ENCODE measurements at places on chromosomes 2 and 18.
A peak's percentile ranks its signal among the peaks of the same experiment; 100 is the strongest.

DNA sequence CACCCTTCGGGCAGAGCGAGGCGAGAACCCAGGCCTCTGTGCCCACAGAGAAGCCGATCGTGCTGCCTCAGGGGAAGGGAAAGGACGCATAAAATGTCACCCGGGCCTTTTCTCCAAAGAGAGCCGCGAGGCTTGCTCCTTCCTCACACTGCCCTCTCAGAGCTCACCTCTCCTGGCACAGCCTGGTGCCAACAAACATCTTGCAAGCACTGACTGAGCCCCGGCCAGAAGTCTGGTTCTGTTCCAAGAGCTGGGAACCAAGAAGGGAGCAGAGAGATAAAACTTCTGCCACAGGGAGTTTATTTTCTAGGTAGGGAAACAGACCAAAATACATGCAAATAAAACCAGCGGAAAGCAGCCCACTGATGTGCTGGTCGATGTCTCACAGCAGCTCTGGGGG lies 13.6 kb upstream of the ADI1 start:
- DNase-seq = no peak

- no peak for DNase-seq
Observed at GRCh38 chr2:239391286-239392071, 9.3 kb downstream of the HDAC4 start.

DNA sequence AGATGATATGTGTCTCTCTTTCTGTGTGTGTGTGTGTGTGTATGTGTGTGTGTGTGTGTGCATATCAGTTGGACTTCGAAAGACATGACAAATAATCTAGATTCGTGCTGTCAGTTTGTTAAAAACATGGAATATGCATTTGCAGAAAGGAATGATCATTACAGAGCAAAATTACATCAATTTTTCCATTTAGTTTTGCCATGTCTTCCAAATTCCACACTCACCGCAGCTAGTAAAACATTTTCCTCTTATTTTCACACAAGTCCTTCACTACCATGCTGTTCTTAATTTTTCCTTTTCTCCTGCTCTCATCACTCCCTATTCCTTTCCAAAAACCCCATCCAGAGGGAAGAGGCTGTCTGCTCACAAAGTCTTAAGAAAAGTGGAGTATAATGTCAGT lies 1191.4 kb upstream of the SLC39A10 start:
- DNase-seq = no peak

DNA sequence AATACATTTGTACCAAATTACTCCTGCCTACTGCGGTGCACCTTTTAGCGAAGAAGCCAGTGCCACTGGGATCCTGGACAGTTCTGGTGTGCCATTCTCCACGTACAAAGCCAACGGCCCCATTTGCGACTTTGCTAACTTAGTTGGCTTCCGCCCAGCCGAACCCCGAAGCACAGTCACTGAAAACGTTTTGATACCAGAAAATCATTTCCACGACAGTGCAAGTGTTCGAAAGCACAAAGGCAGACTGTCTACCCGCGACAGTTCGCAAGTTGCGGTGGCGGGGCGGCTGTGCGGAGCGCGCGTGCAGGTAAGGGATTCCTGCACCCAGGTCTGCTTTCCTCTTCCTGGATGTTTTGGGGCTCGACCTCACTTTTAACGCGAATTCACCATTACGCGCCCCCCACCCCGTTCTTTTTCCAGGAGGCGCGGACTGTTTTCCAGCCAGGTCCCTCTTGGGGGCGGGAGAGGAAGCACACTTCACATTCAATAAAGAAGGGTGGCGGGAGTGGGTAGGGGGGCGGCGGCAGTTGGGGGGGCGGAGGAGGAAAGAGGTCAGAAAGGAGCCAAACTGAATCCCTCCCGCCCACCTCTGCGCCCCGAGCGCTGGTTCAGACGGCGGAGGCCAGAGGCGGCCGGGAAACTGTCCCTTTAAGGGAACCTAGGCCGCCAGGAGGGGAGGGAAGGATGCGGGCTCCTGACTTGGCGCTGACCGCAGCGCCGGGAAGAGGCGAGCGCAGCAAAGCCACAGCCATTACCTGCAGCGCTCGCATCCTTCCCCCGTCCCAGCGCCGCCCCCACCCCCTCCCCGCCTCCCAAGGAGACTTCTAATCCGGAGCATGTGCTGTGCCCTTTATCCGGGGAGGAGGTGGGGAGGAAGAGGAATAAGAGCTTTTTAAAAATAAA lies 107.4 kb upstream of the KCTD1 start:
- DNase-seq = peak; percentile 21

- DNase-seq = no peak
Observed at GRCh38 chr2:121650315-121650930, 1.2 kb upstream of the CLASP1 start.

DNA sequence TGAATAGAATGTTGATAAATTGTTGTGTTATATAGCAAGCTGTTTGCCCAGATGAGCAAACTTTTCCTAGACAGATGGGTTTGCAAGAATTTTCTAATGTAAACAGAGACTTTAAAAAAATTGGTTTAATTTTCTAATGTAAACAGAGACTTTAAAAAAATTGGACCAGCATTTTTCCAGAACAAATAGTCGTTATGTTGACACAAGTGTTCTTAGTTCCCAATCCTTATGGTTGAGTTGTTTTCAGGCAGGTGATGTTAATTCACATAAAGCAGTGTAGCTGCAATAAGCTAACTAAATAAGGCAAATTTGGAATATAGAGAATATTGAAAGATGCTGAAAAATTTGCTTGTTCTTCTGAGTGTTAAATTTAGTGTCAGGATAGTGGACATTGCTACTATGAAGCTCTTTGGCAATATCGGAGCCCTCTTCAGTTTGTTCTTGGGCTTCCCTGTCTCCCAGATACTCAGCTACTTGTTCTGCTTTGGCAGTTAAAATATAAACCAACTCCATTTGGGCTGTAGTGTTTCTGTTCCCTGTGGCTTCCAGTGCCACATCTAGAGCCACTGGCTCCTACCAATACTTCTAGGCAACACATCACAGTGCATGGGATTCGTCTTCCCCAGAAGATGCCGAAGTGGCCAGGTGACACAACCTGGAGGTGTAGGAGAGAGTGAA lies 105.7 kb downstream of the DYNAP start:
- no peak for DNase-seq

- DNase-seq = no peak
Observed at GRCh38 chr2:157319795-157320194, 5.8 kb downstream of the ERMN start.

DNA sequence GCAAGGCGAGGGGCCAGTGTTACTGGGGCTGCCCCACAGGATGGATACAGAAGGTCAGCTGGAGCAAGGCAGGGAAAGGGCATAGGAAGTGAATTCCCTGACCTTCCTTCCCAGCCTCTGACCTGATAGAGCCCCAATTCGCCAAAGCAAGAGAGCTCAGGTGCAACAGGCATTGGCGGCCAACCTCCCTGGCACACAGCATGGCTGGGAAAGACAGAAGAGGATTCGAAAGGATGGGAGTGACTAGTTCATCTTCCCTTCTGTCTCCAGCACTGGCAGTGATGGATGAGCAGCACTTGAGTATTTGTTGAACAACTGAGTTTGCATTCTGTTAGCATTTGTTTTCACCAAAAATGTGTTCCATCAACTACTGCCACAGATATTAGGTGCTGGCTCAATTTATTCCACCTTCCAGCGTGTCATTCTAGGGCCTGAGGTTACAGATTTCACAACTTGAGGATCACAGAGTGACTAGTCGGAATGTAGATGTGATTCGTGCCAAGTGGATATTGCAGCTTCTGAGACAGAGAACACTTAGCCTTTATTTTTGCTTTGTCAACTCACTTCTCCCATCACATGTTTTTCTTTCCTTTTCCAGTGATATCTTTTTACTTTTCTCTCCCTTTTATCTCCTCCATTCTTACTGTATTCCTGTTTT lies 6.2 kb downstream of the COPS8 start:
- peak; percentile 89 for DNase-seq

- no peak for DNase-seq
Observed at GRCh38 chr2:47725808-47726207, 57.1 kb upstream of the MSH6 start.

- DNase-seq = no peak
Observed at GRCh38 chr2:74617122-74617521, 31.0 kb downstream of the M1AP start.
